ENCODE measurements at places on chromosomes 3 and 15.

GRCh38 chr3:60384341-60384740 lies 866.9 kb downstream of the FHIT start:
- no peak for DNase-seq

DNA sequence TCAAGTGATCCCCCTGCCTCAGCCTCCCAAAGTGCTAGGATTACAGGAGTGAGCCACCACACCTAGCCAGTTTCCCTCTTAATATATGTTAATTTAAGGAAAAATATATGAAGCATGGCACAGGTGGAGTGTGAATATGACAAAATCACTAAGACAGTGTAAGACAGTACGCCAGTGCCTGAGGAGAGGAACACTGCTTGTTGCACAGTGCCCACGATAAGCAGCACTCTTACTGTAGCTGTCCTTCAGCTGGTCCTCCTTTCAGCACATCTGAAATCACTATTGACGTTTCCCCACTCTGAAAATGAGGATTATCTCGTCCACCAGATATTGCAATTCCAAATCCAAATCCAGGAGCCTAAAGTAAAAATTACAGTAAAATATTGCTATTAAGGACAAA lies 49.3 kb downstream of the TJP1 start:
- no peak for DNase-seq

- no peak for DNase-seq
These were observed 10.4 kb downstream of the PTPRG start for GRCh38 chr3:61571516-61572336.

GRCh38 chr3:182807061-182807460 lies 13.8 kb downstream of the ATP11B start:
- no peak for DNase-seq

DNA sequence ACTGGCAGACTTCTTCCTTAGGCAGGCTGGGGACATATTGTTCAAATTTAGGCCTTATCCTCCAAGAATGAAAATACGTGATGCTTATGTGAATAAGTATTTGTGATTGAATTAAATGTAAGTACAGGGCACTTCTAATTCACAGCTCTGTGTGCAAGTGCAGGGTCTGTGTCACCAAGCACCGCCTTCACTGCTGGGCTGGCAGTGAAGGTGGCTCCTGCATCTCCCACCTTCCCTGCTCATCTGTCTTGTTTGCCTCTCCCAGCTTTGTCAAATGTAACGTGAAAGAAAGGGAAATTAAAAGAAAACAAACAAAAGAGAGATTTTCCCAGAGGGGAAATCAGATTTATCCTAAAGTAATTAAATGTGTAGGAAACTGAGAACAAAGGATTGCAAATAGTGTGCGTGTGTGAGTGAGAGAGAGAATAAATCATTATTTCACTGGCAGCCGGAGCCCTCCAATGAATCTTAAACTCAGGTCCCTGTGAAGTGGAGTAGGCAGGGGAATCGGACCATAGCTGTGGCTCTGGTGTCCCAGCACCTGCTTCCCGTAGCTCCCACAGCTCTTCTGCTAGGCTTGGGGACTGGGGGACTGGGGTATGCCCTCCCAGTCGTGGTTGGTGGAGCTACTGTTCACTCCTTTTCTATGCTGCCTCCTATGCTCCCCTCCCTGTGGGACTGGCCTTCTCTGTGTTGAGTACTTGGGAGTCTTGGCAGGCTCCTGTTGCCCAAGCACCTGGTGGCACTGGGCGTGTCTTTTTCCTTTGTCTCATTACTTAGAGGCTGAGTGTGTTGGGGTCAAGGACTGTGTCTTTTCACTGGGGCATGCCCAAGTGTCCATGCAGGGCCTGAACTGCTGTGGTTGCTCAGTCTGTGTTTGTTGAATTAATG lies 222.2 kb downstream of the EPHB1 start:
- DNase-seq = no peak

- no peak for DNase-seq
These were observed 570.1 kb upstream of the CBLB start for GRCh38 chr3:106438887-106439286.

DNA sequence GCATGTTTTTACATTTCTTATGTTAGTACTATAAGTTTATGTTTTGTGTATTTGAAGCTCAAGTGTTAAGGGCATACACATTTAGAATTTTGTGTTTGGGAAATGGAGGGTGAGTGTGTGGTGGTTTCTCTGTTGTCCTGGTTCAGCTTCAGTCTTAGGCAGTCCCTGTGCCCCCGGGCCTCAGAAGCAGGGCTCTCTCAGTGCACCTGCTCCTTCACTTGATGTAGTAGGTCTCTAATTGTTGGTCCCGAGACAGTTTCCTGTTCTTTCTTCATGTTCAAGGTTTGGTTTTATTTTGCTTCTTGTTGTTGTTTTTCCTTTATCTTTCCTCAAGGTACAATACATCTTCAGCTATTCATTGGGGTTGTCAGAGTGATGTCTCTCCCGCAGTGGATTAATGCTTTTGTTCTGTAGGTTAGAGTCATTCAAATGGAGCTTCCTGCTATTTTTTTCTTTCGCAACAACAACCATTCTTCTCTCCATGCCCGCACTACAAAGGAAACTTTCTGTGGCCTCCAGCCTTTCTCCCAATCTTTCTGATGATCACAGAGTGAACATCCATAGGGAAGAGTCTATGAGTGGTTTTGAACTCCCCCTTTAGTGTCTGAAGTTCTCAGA lies 177.8 kb upstream of the GOLGA6L4 start:
- DNase-seq = no peak

DNA sequence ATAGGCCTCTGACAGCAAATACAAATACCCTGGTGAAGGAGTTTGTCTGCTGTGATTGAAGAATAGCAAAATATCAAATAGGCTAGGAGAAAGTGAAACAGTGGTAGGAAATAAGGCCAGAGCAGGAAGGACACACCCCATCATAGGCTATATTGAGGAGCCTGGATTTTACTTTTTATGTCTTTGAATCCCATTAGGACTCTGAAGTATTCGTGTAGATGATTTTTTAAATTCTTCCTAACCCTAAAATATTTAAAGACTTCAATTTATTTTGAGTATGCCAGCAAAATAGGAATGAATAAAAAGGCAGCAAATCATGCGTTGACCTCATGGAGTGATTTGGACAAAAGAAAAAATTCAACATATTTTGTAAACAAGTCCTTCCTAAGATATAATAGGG lies 562.8 kb downstream of the NAALADL2 start:
- no peak for DNase-seq

GRCh38 chr3:128078875-128079274 lies 26.6 kb downstream of the SEC61A1 start:
- DNase-seq = no peak
